Esophagus mucosa (tissue), 1 donor: ENCODE measurements at places on chromosomes 4 and X. TPM values are rescaled to one million over a fixed set of nuclear protein-coding genes. Genes with fewer than 3 reads are reported as not detected.

Gene RNF175
- not detected for total RNA-seq

Gene SYP
- total RNA-seq = 0.36 TPM

Gene PLAC1
- total RNA-seq = not detected

Gene DGKK
- total RNA-seq = not detected

Gene VCX
- total RNA-seq = not detected

Gene PCSK1N
- 0.36 TPM for total RNA-seq

Gene SORBS2
- total RNA-seq = 9.3 TPM
